Keratinocyte (primary cell): ENCODE measurements at places on chromosomes 12 and 14. TPM values are rescaled to one million over a fixed set of nuclear protein-coding genes. Genes with fewer than 3 reads are reported as not detected.
A peak's percentile ranks its signal among the peaks of the same experiment; 100 is the strongest.

GRCh38 chr12:108205864-108206263 lies 76.8 kb downstream of the WSCD2 start:
- no peaks in the 10 kb centered on the region for H3K36me3 ChIP-seq
- H3K4me3 ChIP-seq = no peak overlapping the region
- no peak for DNase-seq
- H3K27ac ChIP-seq = no peak overlapping the region
- H3K27me3 ChIP-seq = no peaks in the 10 kb centered on the region
- H3K4me1 ChIP-seq = no peaks in the 10 kb centered on the region

DNA sequence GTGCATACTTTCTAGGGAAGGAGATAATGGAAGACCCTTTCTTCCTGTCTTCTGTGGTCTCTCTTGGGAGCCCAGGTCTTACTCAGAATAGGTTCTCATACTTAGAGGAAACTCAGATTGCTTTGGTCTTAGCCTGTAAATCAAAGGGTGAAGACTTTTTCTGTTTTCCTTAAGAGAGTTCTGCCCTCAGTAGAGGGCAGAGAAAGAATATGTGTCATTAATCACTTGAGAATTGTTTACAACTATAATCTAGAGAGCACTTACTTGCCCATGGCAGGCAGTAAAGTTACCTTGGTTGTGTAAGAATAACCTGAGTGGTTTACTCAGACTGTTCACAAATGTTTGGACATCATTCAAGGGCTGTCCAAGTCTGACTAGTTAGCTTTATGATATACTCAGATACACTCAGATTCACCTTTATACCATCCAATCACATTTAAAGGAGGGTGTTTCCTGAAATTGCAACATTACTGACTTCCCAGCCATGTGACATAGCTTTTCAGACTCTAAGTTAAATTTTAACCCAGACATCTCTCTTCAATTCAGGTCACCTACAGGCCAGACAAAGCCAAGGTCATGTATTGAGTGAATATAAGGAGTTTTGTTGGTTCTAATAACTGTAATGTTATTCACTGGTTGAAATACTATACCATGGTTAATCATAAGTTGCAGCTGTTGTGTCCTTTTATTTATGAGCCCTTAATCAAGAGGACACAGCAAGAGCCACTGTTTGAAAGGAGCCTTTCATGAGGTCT lies 372.2 kb downstream of the RAD51B start:
- no peaks in the 10 kb centered on the region for H3K4me1 ChIP-seq
- H3K36me3 ChIP-seq = no peaks in the 10 kb centered on the region
- no peak overlapping the region for H3K4me3 ChIP-seq
- no peak overlapping the region for H3K27ac ChIP-seq

- no peak overlapping the region for H3K27ac ChIP-seq
- H3K36me3 ChIP-seq = peaks cover 9% of the 10 kb centered on the region
- DNase-seq = no peak
Observed at GRCh38 chr12:78209846-78210505, 379.3 kb downstream of the NAV3 start.

- no peaks in the 10 kb centered on the region for H3K27me3 ChIP-seq
- peak within 1 kb of the TSS; percentile 72 for H3K4me3 ChIP-seq
- no peak for DNase-seq
- H3K27ac ChIP-seq = no peak within 1 kb of the TSS
Observed at GRCh38 chr12:26195250-26195640, at the start of gene SSPN. TSS of gene SSPN (plus strand) at chr12:26195573. CDS start at chr12:26195673, 100 bp downstream.

DNA sequence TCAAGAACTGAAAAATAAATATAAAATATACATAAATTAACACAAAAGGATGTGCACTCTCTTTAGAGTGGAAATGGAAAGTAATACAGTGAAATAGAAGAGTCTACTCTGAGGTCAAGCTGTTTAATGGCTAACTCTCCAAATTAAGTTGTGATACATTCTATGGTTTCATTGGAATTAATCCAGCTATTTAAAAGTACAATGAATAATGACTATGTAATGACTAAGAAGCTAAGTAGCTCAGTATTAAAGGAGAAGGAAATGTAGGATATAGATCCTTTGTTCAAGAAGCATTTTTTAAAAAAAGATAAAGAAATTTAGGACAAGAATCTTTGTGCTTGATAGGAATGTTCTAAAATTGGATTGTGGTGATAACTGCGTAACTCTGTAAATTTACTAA lies 85.3 kb downstream of the LRP6 start:
- DNase-seq = peak; percentile 25
- peaks cover 6% of the 10 kb centered on the region for H3K36me3 ChIP-seq
- peaks cover 11% of the 10 kb centered on the region for H3K4me1 ChIP-seq
- H3K27ac ChIP-seq = no peak overlapping the region

DNA sequence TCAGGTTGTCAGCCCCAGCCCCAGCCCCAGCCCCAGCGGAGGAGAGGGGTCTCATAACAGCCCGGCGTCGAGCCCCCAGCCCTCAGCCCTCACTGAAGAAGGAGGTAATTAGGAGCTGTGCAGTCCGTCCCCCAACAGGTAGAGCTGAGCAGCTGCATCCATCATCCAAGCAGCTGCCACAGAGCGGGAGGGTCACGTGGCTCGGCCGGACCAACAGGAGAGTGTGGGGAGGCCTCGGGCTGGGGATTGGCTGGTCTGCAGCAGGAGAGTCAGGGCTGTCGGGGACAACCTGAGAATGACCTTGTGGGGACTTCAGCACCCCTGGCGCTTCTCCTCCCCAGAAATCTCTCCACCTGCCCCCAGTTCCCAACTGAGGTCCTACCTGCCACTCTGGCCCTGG lies 29.6 kb downstream of the SMUG1 start:
- H3K27me3 ChIP-seq = no peaks in the 10 kb centered on the region
- no peaks in the 10 kb centered on the region for H3K36me3 ChIP-seq

GRCh38 chr12:42145197-42145549 lies 499 bp upstream of the GXYLT1 start:
- no peaks in the 10 kb centered on the region for H3K27me3 ChIP-seq
- no peaks in the 10 kb centered on the region for H3K36me3 ChIP-seq
- peaks cover 15% of the 10 kb centered on the region for H3K4me1 ChIP-seq
- H3K27ac ChIP-seq = peak overlapping the region; percentile 42

- H3K27me3 ChIP-seq = no peaks in the 10 kb centered on the region
- H3K4me1 ChIP-seq = peaks cover 19% of the 10 kb centered on the region
- no peak overlapping the region for H3K27ac ChIP-seq
- H3K4me3 ChIP-seq = no peak overlapping the region
Observed at GRCh38 chr12:46410495-46410894, 37.9 kb upstream of the SLC38A2 start.

DNA sequence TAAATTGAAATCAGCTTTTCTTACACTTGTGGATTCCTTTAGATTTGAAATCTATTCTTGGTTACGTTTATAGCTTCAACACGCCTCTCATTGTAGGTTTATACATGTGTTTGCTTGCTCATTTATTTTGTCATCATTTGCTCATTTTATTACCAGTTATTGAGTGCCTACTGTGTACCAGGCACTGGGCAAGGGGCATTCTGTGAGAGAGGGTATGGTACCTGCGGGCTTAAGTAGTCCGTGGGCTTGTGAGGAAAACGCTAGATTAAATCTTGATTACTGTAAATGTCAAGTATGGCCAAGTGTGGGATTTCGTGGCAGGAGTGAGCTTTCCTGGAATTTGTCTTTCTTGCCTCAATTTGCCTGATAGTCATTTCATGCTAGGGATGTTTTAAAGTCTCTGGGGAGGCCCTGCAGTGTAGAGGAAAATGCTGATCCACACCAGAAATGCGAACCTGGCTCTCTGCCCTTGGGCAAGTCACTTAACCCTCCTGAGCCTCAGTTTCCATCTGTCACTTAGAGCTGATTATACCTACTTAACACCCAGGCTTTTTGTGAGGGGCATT lies 92.7 kb downstream of the CACNA1C start:
- H3K36me3 ChIP-seq = no peaks in the 10 kb centered on the region
- H3K4me1 ChIP-seq = no peaks in the 10 kb centered on the region

GRCh38 chr14:89053303-89053702 lies 228.9 kb downstream of the TTC8 start:
- no peaks in the 10 kb centered on the region for H3K4me1 ChIP-seq
- no peaks in the 10 kb centered on the region for H3K36me3 ChIP-seq
- H3K27ac ChIP-seq = no peak overlapping the region
- no peak overlapping the region for H3K4me3 ChIP-seq

DNA sequence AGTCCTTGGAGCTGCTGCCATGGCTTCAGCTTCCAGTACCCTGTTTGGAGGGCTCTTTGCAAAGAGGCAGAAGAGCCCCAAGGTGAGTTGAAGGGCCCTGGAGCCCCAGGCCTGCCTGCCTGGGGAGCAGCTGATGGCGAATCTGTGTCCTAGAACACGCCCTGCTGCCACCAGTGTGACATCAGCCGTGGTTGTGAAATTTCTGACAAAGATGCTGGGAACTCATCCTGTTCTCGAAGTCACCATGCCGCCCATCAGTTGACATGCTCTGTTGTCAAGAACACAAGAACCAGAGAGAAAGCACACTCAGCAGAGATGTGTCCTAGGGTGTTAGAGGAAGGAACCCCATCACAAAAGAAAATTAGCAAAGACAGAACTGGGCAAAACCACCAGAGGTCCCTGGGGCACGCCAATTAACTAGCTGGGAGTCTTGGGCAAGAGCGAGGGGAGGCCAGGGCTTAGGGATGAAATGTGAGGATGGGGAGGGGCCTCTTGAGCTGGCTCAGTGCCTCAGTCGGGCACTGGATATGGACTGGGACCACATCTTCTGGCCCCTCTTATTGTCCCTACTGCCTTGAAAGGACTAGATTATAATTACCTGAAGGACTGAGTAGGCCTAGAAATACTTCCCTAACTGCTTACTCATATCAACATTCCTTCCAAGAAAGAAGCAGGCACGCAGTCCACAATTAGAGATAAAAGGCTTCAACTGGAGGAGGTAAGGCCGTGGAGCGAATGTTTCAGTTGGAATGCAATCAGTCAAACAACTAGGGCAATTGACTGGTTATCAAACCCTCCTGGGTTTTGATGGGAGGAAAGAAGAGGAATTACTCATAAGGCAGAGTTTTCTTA lies 163.1 kb downstream of the CACNA1C start:
- H3K36me3 ChIP-seq = no peaks in the 10 kb centered on the region
- no peak for DNase-seq
- no peak overlapping the region for H3K27ac ChIP-seq
- H3K27me3 ChIP-seq = peaks cover 14% of the 10 kb centered on the region

- H3K4me1 ChIP-seq = no peaks in the 10 kb centered on the region
- no peak overlapping the region for H3K4me3 ChIP-seq
- H3K27ac ChIP-seq = no peak overlapping the region
- H3K36me3 ChIP-seq = no peaks in the 10 kb centered on the region
- no peaks in the 10 kb centered on the region for H3K27me3 ChIP-seq
Observed at GRCh38 chr14:29937116-29937515, 9.5 kb upstream of the PRKD1 start.

- H3K27ac ChIP-seq = peak overlapping the region; percentile 61
- peaks cover 20% of the 10 kb centered on the region for H3K4me1 ChIP-seq
- H3K36me3 ChIP-seq = no peaks in the 10 kb centered on the region
- no peaks in the 10 kb centered on the region for H3K27me3 ChIP-seq
- H3K4me3 ChIP-seq = peak overlapping the region; percentile 87
Observed at GRCh38 chr14:20631023-20631879, 10.2 kb downstream of the OR6S1 start.

DNA sequence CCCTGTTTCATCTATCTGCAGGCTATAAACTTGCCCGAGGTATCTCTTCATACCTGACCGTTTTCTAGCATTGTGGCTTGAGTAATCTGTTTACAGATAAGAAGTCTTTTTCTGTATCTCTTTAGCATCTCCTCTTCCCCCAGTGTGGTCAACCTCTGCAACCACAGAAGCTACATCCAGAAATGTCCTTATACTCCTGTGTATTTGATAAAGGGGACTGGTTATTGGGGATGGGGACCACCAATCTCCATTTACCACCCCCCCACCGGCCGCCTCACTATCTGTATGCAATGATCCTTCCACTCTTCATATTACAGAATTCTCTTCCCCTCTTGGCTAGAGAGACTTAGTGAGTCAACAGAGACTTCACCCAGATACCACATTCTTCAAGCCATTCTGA lies 3.4 kb upstream of the RPAP3 start:
- H3K36me3 ChIP-seq = no peaks in the 10 kb centered on the region
- H3K4me1 ChIP-seq = peaks cover 11% of the 10 kb centered on the region
- H3K4me3 ChIP-seq = no peak overlapping the region
- DNase-seq = no peak
- H3K27me3 ChIP-seq = no peaks in the 10 kb centered on the region
- no peak overlapping the region for H3K27ac ChIP-seq

DNA sequence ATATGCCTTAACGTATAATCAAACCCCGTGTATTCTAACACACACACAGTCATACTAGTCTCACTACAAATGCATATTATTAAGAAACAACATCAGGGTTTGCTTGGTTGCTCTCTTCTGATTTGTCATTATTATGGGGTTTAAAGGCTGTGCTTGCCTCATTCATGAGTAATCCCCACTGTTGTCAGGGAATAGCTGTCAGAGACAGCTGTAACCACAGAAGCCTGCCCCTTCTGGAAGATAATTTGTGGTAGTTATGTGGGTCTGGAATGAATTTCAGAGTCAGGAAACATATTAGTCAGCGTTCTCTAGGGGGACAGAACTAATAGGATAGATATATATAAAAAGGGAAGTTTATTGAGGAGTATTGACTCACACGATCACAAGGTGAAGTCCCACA lies 456.9 kb upstream of the TMEM132C start:
- H3K27ac ChIP-seq = peak overlapping the region; percentile 8
- no peak for DNase-seq
- no peaks in the 10 kb centered on the region for H3K4me1 ChIP-seq
- H3K27me3 ChIP-seq = no peaks in the 10 kb centered on the region
- no peak overlapping the region for H3K4me3 ChIP-seq
- no peaks in the 10 kb centered on the region for H3K36me3 ChIP-seq

Gene ATF7IP
- polyA plus RNA-seq = 9.6 to 16.3 TPM (median 9.8 TPM) in 3 replicates

Gene ACSS3
- 0.08 to 0.30 TPM (median 0.17 TPM) in 3 replicates for polyA plus RNA-seq

Gene ADGRD1
- polyA plus RNA-seq = not detected in 3 replicates

Gene KRT75
- polyA plus RNA-seq = 59.4 to 151 TPM (median 60.5 TPM) in 3 replicates

Gene MYL2
- 0.08 to 0.41 TPM in 2 of 3 replicates, not detected in the other for polyA plus RNA-seq

Gene OR6C2
- not detected in 3 replicates for polyA plus RNA-seq

Gene SOAT2
- 0.08 TPM in 1 of 3 replicates, not detected in the others for polyA plus RNA-seq

Gene RIMBP2
- polyA plus RNA-seq = 0.02 to 0.16 TPM (median 0.12 TPM) in 3 replicates

Gene ZC2HC1C
- polyA plus RNA-seq = 0.23 to 0.68 TPM (median 0.32 TPM) in 3 replicates
